ENCODE measurements at places on chromosomes 5 and 9.

DNA sequence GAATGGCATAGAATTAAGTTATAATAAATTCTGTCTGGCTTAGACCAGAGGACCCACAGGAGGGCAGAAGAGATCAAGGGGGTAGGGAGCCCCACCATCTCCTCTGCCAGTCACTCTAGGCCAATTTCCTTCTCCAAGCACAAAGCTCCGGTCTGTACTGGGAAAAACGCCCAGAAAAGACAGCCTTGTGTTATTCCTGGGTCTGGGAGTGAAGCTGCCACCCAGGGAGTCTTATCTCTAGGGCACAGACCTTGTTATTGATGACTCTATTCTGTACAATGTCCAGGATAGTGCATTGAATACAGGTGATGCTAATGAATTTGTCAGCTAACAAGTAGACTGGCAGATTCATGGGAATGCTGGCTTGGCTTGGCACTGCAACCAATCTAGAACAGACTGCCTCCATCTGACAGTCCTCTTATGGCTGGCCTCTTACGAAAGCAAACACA is 60.7 kb downstream of the MED27 start:
- DNase-seq, result no peak

DNA sequence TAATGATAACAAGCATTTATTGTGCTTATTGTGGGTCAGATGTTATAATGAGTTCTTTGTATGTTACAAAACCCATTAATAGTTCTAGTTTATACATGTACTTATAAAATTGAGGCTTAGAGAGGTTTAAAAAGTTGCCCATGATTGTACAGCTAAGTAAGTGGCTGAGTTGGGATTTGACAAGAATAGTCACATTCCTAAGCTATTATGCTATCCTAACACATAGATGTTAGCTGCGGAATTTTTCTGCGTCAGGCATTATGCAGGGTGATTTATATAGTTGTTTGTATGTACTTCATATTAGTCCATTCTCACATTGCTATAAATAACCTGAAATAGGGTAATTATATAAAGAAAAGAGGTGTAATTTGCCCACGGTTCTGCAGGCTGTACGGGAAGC is 12.5 kb downstream of the COMMD10 start:
- no peak for DNase-seq

DNA sequence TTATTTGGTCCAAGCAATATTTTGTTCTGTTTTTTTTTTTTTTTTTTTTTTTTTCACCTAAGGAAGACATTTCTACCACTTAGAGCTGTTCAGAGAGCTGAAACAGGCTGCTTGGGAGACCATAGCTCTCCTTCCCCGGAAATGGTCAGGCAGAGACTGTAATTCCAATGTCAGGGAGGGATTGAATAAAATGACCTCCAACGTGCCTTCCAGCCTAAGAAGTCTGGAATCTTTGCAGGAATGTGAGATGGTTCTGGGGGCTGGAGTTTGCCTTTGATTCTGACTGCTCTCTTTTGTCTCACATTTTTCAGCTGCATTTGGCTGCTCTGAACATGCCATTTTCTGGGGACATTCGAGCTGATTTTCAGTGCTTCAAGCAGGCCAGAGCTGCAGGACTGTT is 38.3 kb upstream of the TGFBR1 start:
- DNase-seq, result no peak

DNA sequence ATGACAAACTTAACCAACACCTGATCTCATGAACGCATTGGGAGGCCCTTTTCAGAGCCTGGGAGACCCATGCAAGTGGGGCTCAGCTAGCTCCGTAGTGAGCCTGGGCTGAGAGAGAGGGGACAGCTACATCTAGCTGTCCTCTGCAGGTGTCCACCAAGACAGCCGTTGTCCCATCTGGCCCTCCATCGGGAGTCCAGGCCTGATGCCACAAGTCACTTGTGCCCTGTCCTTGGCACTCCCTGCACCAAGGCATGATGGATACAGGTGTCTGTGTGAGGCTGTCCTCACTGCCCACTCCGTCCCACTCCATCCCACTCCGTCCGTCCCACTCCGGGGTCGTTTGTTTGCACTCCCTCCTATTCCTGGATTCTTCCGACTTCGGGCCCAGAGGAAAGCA is 2.5 kb upstream of the EDF1 start:
- no peak for DNase-seq

DNA sequence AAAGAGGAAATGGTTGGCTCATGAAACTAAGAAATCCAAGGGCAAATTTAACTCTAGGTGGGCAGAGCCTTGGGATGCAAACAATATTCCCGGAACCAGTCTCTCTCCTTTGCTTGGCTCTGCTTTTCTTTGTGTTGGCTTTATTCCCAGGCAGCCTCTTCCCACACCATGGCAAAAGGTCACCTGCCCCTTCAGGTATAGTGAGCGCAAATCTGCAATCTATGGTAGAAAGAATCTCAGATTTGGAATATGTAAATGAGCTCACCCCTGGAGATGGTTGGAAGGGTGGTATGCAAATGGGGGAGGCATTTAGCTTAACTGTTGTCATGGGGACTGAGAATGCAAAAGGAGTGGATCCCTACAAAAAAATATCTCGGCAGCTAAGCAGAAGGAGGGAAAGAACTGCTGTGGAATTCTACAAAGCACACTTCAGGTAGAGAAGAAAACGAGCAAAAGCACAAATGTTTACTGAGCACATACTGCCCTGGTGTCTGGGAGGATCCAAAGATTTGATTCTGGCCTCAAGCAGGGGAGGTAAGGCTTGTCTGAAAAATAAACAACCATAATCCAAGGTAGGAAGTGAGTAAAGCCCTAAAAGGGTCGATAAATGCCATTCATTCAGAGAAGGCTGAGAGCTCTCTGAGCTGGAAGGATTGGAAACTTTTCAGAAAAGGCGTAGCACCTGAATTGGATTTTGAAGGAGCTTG is 139.7 kb downstream of the TLE1 start:
- no peak for DNase-seq

DNA sequence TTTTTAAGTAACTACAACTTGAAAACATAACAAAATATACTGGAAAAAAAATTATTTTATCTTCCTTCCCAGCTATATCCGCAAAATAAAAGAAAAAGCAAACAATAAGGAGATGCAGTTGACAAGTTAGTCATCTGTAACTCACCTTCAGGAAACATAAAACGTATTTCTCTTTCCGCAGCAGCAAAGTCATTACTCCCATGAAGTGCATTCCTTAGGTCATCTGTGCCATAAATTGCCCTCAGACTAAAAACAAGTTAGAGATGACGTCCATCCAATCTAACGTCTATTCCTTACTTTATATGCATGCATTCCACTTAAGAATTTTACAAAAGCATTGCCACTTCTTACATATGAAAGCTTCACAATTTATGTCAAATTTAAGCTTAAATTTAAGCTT is 10.9 kb downstream of the NME5 start:
- DNase-seq, result no peak

DNA sequence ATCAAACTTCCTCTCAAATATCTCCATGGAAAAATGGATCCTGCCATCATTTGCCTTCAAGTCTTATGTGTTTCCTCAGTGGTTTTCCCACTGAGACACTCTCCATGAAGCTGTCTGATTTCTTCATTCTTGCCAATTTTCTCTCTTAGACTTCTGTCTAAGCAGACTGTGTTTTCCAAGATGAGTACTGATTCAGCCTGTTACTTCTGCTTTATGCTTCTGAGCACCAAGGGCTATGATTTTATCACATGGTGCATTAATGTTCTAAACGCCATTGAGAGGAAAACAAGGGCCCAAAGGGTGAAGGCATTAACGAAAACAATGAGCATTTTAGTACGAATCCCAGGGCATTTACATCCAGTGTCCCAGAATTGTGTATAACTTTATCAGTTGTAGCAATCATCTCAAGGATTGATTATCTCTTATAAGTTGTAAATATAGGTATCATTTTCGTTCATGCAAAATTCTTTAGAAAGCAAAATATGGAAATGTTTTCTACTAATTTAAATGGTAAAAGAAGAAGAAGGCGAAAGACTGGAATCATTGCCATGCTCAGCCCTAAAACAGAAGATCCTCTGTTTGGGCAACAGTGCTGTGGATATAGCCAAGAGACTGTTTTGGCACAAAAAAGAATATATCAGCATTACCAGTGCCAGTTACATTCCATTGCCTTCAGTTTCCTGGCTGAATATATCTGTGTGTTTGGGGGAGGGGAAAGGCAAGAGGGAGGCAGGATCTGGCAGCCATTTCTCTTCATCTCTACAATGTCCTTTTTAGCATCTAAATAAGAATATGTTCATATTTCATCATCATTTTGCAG is 537.6 kb downstream of the ANXA1 start:
- DNase-seq, result no peak

GRCh38 chr5:112681481-112681908 is 56.2 kb upstream of the APC start:
- DNase-seq, result no peak

DNA sequence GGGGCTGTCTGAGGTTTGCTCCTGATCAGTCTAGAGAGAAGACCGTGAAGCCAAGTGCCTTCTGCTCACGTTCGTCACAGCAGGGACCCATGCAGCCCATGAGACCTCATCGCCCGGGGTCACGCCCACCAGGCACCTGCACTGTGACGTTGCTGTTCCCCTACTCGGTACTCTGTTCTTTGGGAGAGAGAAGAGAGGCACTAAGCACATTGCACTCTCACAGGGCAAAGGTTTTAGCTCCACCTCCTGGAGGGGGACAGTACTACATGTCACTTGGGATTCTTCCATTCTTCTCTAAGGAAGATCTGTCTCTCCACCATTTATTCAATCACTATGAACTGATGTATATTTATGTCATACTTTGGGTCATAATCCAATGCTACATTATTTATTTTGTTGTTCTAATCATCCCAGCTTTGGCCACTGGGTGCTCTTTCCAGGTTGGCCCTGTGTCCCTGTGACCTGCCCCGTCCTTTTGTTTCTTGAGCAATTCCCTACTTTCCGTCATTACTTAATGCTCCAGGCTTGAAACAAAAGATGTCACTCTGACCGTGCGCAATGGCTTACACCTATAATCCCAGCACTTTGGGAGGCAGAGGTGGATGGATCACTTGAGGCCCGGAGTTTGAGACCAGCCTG is 31.4 kb upstream of the BRD3 start:
- DNase-seq, result peak; percentile 10

GRCh38 chr5:95334900-95335538 is 50.1 kb upstream of the MCTP1 start:
- DNase-seq, result no peak

GRCh38 chr5:139862313-139862712 is 66.7 kb downstream of the PSD2 start:
- DNase-seq, result no peak

- no peak for DNase-seq
Measured at GRCh38 chr5:38719916-38720315, 125.9 kb upstream of the OSMR start.

DNA sequence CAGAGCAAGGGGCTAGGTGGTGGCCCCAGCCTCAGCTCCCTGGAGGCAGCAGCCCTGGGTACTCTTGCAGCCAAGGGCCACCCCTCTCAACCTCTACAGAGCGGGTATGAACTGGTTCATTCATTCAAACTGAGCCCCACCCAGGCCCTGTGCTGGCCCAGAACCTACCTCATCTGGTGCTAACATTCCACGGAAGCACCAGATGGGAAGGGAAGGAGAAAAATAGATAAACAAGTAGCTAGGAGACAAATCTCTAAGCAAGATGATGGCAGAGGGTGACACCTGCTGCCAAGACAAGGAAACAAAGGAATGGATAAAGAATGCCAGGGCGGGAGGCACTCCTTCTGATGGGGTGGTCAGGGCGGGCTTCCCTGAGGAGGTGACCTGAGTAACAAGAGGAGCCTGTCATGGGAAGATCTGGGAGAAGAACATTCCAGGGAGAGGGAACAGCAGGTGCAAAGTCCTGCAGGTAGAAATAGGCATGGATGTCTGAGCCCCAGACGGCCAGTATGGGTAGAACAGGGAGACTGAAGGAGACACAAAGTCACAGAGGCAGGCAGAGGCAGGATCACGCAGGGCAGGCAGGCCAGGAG is 6.1 kb downstream of the ST6GALNAC4 start:
- DNase-seq, result no peak

- no peak for DNase-seq
Measured at GRCh38 chr5:79107020-79107796, 4.4 kb upstream of the BHMT start.

DNA sequence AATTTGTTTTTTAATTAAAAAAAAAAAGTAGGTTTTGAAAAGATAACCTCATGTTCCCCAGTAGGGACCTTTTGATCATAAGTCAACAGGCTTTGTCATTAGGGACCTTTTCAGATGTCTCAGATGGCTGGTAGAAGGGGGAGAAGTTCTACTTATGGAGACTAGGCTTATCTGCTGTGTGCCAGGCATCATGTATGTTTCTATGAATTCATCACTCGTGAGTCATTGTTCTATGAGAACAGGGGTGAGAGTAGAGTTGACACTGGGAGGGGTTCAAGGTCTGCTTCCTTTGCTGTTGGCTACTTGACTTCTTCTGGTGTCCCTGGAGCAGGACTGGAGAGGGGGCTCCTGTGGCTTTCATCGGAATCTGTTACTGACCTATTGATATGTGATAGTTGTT is 138.8 kb downstream of the KDM4C start:
- no peak for DNase-seq

DNA sequence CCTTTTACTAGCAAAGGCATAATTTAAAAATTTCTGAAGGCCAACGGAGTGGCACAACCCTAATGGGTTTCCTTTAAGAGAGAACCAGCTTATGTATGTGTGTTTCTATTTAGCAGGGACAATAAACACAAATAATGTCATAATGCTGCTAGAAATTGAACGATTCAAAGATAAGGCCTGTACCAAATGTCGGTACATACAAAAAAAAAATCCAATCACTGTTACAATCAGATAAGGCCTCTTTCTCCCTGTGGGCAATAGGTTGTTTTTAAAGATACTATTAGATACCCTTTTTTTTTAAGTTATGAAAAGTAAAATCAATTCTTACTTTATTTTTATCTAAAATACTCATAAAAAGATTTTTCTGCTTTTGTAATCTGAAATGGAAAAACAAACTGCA is 821.0 kb downstream of the PRELID2 start:
- DNase-seq, result no peak

GRCh38 chr5:139895647-139896046 is 100.0 kb downstream of the PSD2 start:
- no peak for DNase-seq

- DNase-seq, result no peak
Measured at GRCh38 chr5:54090495-54091120, 219.8 kb downstream of the ARL15 start.

- no peak for DNase-seq
Measured at GRCh38 chr9:122265149-122265915, 650 bp downstream of the MRRF start.

GRCh38 chr5:73633060-73633459 is 7.1 kb downstream of the ARHGEF28 start:
- no peak for DNase-seq

- no peak for DNase-seq
Measured at GRCh38 chr5:31889001-31889561, 250.2 kb downstream of the PDZD2 start.

GRCh38 chr5:132011622-132012343 is at the start of gene ACSL6:
ACSL6 (minus strand) TSS chr5:132011658; CDS start chr5:132011553, 105 bp downstream.
- peak; percentile 36 for DNase-seq

GRCh38 chr9:7315746-7316145 is 483.8 kb downstream of the DMAC1 start:
- DNase-seq, result no peak

All from stimulated activated CD4-positive, alpha-beta T cell treated with anti-CD3 and anti-CD28 coated beads, Interleukin-15, amount 100 ng/mL, for 1 hour (primary cell).